ENCODE measurements at places on chromosomes 16 and 17.

GRCh38 chr17:17139972-17140589 is 66.1 kb downstream of the PLD6 start:
- no peak for DNase-seq

DNA sequence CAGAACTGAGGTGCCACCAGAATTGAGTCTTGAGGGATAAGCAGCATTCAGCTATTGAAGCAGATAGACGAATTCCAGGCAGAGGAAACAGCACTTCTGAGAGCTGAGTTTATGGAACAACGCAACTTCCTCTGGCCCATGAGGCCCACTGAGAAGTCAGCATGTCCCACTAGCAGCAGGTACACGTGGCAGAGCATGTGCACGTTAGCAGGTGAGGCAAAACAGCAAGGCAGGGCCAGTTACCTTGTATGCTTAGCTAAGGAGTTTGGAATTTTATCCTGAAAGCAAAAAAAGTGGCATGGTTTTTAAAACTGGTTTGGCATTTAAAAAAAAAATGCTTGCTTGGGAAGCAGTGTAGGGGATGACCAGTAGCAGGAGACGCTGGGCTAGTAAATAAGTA is 305.6 kb downstream of the CPPED1 start:
- no peak for DNase-seq

GRCh38 chr17:45339646-45340605 is 23.1 kb upstream of the MAP3K14 start:
- no peak for DNase-seq

DNA sequence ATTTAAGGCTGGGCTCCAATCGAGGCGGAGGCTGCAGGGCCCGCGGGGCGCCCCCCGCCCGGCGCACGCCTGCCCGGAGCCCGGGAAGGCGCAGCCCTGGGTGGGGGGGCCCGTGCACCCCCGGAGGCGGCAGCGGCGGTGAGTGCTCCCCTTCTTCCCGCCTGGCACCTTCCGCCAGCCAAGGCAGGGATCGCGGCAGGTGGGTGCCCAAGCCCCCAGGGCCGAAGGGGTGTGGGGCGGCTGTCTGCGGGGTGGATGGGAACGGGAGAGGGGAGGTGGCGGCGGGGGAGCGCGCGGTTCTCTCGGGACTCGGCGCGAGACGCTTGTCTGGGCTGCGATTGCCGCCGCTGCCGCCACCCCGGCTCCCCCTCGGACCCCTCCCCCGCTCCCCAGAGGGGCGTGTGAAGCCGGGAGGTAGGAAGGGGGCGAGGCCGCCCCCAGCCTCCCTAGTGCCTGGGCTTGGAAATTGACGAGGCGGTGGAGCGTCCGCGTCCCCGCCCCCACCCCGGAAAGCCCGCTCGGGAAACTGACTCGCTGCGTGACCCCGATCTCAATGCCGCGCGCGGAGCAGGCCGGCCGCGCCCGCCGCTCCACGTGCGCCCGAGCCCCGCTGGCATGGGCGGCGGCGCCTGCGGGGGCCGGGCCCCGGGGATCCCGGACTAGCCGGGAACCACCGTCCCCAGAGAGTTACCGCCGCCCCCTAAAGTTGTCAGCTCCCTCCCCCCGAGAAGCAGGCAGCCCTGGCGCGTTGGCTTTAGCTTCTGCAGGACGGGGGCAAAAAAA is 231.5 kb downstream of the MRTFB start:
- DNase-seq: no peak

- no peak for DNase-seq
Measured at GRCh38 chr16:19831678-19832077, 53.0 kb downstream of the GPRC5B start.

DNA sequence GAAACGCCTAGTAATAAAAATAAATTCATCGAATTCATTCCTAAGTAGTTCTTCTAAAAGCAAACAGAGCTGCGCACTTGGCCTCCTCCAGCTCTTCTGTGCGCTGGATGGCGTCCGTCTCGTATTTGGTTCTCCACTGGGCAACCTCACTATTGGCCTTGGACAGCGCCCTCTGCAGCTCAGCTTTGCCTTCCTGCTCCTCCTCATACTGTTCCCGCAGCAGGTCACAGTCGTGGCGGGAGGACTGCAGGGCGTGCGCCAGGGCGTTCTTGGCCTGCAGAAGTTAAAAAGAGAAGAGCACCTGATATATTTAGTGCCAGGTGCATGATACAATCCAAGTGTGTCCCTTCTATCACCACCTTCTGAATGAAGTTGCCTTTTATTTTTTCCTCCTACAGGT is 21.8 kb downstream of the MYH3 start:
- no peak for DNase-seq

- DNase-seq: no peak
Measured at GRCh38 chr17:78596871-78597764, 19.9 kb upstream of the DNAH17 start.

DNA sequence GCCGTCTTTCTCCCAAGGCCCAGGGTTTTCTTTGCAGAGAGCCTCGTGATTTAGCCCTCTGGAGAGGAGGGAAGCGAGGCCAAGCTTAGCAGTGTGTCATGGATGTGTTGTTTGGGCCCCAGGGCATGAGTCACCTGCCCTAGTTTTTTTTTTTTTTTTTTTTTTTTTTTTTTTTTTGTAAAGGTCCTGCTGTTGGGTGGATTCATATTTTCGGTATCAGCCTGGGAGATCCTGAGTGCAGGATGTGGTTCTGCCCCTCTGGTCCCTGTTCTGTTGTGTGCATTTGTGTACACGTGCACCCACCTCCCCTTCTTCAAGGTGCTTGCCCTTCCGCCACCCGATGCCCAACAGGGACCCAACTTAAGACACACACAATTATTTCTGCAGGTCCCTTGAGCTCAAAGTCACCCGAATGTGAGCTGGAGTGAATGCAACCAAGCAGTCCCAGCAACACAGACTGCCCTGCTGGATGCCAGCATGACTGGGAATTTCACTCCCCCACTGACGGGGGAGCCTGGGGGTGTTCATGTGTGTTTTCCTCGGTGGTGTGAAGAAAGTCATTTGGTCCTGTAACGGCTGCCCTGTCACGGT is 265.8 kb upstream of the TNRC6C start:
- no peak for DNase-seq

- DNase-seq: no peak
Measured at GRCh38 chr17:68356949-68357455, 65.7 kb downstream of the ARSG start.

Measured in activated T-cell treated with anti-CD3 and anti-CD28 coated beads for 24 hours (primary cell).